ENCODE measurements at places on chromosomes 12 and 14.
A peak's percentile ranks its signal among the peaks of the same experiment; 100 is the strongest.

- peak; percentile 85 for DNase-seq
These were observed at the start of gene PPP1R36 for GRCh38 chr14:64549791-64550620. PPP1R36 (plus strand) TSS chr14:64549961; CDS start chr14:64549998, 37 bp downstream.

DNA sequence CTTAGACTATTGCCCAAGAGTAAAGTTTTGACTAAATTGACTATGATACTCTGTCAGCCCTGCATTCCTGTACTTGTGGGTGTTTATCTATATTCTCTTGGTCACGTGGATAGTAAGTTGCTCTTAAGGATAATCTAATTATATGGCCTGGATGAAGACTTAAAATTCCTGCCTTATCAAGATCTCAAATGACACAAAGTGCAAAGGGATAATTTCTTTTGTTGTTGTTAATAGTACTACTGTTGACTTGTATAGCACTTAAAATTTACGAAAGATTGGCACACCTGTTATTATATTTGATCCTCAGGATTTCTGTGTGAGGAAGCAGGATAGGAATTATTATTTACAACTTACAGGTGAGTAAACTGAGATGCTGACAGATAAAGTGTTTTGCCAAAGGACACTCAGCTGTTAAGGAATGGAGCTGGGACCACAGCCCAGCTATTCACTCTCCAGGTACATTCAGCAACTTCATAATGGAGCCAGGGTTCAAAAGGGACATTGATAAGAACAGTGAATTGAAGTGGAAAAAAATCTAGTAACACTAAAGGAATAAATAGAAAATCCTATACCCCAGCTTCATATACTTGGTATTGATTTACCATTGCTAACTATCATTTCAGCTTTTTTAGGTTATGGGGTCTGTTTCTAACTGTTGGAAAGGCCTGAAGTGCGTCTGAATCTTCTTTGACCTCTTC lies 53.4 kb upstream of the EVL start:
- no peak for DNase-seq

- no peak for DNase-seq
These were observed 126.2 kb downstream of the RFLNA start for GRCh38 chr12:124420996-124421674.

GRCh38 chr14:62234849-62235248 lies 472.6 kb downstream of the SNAPC1 start:
- no peak for DNase-seq

GRCh38 chr12:104809706-104810385 lies 148.2 kb downstream of the SLC41A2 start:
- DNase-seq, result no peak

GRCh38 chr14:102015771-102016170 lies 51.4 kb downstream of the DYNC1H1 start:
- DNase-seq, result no peak

- DNase-seq, result no peak
These were observed 5.0 kb upstream of the MIA2 start for GRCh38 chr14:39228509-39229221.

DNA sequence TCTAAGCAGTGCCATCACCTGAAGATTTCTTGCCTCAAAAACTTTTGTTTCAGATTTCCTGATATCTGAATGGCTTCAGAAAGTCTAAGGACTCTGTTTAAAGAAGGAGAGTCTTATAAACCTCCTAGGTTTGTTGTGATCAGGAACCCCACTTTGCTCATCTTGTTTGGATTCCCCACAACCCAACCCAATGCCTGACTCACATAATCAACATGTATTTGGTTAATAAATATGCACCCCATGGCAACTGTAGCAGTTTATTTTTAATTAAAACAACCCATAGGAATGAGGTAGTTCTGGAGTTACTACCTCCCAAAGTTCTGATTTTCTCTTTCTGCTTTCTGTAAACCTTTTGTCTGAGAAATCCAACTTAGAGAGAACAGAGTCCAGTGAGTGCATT lies 51.5 kb downstream of the DBX2 start:
- DNase-seq, result no peak

- DNase-seq, result no peak
These were observed 23.0 kb downstream of the FAM222A start for GRCh38 chr12:109736552-109737108.

- DNase-seq, result no peak
These were observed 50.2 kb upstream of the CCND2 start for GRCh38 chr12:4223273-4223845.

GRCh38 chr12:109656743-109657142 lies 56.9 kb upstream of the FAM222A start:
- no peak for DNase-seq

- no peak for DNase-seq
These were observed 81.8 kb downstream of the SLC38A1 start for GRCh38 chr12:46187023-46187422.

GRCh38 chr12:108112832-108113556 lies 16.1 kb upstream of the WSCD2 start:
- no peak for DNase-seq

GRCh38 chr14:76653875-76654572 lies 107.2 kb upstream of the VASH1 start:
- DNase-seq, result no peak

- DNase-seq, result no peak
These were observed 49.1 kb downstream of the FAM222A start for GRCh38 chr12:109762673-109763191.

DNA sequence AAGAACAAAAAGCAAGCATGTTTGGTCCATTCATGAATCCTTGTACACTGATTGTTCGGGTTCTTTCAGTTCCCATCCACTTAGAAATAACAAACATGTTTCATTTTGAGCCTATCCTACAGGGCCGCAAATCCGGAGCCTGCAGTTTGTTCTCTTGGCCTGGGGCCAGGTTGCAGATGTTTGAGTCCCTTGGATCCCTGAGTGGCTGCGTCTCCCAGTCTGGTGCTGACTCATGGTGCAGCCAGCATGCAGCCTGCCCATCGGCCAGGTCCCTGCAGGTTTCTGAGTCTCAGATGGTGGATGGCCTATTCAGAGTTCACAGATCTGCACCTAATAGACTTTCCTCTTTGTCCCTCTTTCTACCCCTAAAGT lies 1.9 kb upstream of the DYNC1H1 start:
- peak; percentile 43 for DNase-seq

- no peak for DNase-seq
These were observed 9.1 kb downstream of the B4GALNT3 start for GRCh38 chr12:468671-469389.

GRCh38 chr14:85895603-85896002 lies 365.7 kb downstream of the FLRT2 start:
- no peak for DNase-seq

DNA sequence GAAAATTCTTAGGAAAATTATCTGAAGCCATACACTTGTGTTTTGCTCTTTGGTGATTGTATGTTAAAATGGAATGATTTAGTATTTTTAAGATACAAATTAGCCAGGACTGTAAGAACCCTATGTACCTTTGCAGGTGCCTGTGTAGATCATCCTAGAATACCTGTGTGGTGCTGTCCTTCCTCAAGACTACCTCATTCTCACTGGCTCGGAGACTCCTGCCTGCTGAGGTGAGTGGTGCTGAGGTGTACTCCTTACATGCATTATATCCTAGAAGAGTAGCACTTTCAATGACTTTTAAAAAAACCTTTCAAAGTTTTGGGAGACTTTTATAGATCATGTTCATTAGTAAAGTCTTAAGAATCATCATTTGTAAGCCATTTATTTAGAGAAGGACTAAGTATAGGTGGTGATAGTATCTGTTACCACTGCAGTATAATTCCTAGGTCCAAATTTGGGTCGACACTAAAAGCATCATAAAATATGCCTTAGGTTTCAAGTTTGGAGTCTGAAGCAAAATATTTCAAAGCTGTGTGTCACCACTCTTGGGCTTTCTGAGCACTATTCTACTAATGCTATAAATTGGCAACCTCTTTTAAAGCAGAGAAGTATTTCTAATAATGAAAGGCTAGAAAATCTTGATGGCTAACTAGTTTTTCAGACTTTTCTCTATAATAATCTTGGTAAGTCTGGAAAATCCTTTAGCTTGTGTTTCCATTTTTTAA lies 36.6 kb downstream of the RASSF8 start:
- DNase-seq, result no peak

DNA sequence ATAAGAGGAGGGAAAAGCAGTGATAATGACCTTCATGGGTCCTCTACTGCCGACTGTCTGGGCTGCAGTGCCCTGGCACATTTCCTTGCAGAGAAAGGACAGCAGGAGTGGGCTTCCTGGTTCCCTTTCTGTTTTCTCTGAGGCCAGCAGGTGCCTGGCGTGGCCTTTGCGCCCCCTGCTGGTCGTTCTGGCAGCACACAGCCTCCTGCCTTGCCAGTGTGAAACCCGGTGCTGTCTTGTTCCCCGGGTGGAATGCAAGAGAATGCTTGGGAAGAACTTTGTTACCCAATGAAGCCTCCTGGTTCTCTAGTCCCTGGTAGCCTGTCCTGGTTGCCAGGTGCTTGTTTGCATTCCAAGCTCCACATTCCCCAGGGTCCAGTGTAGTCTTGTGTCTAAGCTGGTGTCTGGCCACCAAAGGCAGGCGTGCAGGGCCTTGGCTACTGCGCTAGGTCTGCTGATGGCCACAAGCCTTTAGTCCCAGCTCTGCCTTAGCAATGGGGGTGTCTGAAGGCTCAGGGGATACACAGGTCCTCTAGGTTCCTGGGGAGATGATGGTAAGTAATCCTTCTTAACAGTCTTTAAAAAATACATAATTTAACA lies 1392.4 kb upstream of the TMEM132C start:
- peak; percentile 61 for DNase-seq

DNA sequence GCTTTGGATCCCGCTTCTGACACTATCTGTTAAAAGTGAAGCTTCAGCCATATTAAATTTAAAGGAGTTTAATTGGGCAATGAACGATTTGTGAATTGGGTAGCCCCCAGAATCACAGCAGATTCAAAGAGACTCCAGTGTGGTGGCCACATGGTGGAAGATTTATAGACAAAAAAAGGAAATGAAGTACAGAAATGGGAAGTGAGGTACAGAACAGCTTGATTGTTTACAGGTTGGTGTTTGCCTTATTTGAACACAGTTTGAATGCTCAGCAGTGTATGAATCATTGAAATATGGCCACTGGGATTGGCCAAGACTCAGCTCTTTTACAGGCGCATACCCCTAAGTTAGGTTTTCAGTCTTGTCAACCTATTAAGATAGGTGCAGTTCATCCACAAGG lies 21.9 kb downstream of the CCDC91 start:
- DNase-seq, result no peak

DNA sequence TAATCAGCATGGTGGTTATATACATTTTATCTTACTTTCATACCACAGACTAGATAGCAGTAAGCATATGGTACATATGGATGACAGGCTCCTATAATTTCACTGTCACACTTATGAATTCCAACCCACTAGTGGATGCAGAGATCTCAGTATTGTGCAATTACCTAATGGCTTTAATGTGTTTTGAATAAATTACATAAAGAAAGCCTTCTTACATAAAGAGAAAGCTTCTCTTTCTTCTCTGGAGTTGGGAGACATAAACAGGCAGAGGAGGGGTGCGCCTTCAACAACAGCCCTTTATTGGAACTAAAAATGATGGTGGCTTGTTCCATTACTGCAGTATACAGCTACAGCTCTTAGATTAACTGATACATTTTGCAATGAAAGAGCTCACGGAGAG lies 52.6 kb downstream of the SAV1 start:
- no peak for DNase-seq

DNA sequence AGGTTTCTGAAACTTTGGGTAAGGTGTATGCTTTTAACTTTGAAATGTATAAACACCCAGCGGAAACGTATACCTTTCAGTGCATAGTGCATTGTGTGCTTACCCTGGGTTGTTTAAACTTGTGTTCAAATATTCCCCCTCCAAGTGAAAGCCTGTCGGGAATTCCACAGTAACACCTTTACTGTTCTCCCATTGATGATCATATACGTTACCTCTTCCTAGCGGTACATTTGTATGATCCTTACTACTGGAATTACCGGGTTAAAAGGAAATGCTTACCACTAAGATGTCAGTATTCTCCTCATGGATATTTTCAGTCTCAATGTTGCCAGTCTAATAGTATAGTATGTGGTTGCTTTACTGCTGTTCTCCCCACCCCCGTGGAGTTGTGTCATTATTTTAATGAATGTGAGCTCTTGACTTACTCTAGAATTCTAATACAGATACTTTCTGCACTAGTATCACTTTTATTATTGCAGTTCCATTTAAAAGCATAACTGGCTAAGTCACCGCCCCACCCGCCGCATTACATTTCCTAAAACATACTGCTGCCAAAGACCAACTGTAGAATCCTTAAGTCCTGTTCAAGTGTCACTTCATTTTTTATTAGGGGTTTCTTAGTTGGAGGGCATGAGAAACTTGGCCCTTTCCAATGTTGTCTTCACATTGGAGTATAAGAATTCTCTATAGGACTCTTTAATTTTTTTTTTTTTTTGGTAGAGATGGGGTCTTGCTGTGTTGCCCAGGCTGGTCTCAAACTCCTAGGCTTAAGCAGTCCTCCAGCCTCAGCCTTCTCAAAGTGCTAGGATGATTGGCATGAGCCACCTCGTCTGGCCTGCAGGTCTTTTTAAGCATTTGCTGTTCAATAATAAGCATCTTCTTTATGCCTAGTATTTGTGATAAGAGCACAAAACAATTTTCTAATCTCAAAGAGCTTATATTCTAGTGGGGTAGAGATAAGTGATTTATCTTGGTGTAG lies 24.9 kb downstream of the NUDT4 start:
- no peak for DNase-seq

DNA sequence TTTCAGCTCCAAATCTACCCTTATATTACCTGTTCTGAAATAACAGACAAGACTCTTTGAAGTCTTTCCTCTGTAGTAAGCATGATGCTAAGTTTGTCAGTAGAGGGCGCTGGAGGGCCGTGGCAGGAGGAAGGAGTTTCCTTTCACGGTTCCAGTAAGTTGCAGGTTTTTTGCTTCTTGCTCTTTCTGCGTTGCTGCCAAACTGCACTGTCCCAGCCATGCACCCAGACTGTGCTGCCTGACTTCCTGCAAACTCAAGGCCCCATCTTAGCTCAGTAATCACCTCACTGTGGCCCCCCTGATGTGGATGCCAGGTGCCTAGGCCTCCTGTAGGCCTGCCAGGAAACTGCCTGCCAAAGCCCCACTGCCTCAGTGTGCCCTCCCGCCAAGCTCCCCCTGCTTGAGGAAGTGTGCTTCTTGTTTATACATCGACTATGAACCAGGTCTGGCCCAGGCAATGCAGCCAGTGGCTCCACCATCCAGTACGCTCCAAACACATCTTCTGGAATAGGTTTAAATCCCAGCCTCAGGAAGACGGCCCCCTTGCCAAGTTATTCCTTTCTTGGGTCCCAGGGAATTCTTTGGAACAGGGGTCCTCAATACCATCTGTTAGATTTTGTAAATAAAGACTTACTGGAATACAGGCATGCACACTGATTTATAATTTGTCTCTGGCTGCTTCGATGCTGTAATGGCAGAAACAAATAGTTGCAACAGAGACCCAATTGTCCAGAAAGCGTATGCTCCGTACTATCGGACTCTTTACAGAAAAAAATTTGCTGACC lies 193.7 kb upstream of the LRIG3 start:
- DNase-seq, result peak; percentile 34

GRCh38 chr14:61421212-61421923 lies 100.0 kb downstream of the PRKCH start:
- no peak for DNase-seq

DNA sequence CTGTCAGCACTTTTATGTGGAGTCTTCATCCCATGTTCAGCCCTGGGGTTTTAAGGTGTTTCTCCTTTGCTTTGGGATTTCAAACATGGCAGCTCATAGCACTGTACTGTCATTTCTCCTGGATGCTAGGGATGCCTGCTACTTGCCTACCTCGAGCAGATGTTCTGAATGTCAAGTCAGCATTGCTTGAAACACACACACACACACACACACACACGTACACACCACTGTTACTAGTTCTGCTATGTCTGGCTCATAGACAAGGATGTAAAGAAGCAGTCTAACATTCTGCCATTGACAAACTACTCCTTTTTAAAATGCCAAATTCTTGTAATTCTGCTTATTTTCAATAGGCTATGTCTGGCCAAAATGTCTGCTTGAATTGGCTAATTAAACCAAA lies 72.7 kb downstream of the SAMD4A start:
- no peak for DNase-seq

Measured in NCI-H1105 treated with DMSO at 0.1 percent for 48 hours (cell line).